ENCODE measurements at places on chromosomes 3 and 15. TPM values are rescaled to one million over a fixed set of nuclear protein-coding genes. Genes with fewer than 3 reads are reported as not detected.

DNA sequence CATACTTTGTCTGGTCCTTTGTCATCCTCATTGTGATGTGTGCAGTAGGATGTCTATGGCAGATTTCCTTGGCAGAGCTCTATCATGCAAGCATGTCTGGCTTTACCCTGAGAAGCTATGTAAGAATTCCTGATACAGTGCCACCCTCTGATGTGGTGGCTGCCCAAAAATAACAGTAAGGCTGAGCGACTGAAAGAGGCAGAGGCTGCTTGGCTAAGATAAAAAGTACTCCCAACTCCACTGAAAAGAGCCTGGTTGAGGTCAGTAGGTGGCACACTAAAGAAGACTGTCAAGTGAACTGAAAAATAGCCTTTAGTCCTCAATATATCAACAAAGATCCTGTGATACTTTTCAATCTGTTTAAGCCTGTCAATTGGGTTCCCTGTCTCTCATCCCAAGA, 31.7 kb downstream of the BTLA start:
- no peaks in the 10 kb centered on the region for H3K27me3 ChIP-seq
- DNase-seq: no peak
- no peak overlapping the region for H3K27ac ChIP-seq
- H3K36me3 ChIP-seq: no peaks in the 10 kb centered on the region
- no peak overlapping the region for H3K4me3 ChIP-seq
- no peaks in the 10 kb centered on the region for H3K4me1 ChIP-seq

The DAZL gene
- not detected for total RNA-seq

The FMN1 gene
- total RNA-seq: 5.3 TPM

The SERPINI2 gene
- 0.32 TPM for total RNA-seq

DNA sequence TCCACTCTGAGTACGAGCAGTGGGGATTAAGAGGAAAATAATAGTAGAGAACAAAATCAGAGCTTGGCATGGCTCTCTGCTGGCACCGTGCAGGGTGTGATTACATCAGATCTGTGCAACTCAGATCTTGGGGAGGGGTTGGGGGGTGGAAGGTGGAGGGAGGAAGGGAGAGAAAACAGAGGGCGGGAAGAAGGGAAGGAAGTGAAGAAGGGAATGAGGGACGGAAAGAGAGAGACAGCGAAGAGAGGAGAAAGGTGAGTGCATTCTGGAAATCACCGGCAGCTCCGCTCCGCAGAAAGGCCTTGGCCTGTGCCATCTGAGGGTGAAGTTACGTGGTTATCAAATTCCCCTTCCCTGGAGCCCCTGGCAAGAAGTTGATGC, 31.0 kb upstream of the ADAMTS17 start:
- no peaks in the 10 kb centered on the region for H3K36me3 ChIP-seq
- H3K27ac ChIP-seq: no peak overlapping the region
- DNase-seq: no peak
- no peak overlapping the region for H3K4me3 ChIP-seq
- H3K27me3 ChIP-seq: peaks cover 4% of the 10 kb centered on the region
- no peaks in the 10 kb centered on the region for H3K4me1 ChIP-seq

The XCR1 gene
- not detected for total RNA-seq

The LRCH3 gene
- total RNA-seq: 42.1 TPM

DNA sequence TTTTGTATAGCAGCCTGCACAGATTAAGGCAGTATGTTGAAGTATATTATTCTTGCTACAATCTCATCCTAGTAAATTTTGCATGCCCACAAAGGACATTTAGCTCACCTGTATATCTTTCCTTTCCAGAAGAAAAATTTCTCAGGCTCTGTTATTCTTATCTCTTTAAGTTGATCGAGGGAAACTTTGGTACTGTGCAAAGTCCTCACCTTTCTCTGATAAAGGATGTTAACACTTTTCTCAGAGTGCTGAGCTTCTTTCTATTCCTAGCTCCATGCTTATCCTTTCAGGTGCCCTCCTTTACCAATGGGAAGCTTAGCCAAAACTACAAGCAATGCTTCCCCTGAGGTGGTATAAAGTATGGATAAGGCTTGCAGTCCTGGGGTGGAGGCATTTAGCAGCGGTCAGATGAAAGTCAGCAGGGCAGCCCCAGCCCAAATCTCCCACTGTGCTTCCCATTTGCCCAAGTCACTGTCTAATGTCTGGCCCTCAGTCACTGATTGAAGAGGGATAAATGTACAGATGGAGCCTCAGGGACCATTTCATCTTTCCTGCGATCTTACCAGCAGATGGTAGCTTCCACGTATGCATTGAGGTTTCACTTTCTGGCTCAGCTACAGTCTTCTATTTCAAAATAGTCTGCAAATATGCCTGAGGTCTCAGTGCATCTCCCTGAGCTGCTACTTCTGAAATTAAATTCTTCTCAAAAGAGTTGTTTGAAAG, 127.8 kb upstream of the P2RY1 start:
- no peaks in the 10 kb centered on the region for H3K27me3 ChIP-seq
- no peaks in the 10 kb centered on the region for H3K4me1 ChIP-seq
- DNase-seq: no peak
- no peak overlapping the region for H3K27ac ChIP-seq
- H3K36me3 ChIP-seq: no peaks in the 10 kb centered on the region

DNA sequence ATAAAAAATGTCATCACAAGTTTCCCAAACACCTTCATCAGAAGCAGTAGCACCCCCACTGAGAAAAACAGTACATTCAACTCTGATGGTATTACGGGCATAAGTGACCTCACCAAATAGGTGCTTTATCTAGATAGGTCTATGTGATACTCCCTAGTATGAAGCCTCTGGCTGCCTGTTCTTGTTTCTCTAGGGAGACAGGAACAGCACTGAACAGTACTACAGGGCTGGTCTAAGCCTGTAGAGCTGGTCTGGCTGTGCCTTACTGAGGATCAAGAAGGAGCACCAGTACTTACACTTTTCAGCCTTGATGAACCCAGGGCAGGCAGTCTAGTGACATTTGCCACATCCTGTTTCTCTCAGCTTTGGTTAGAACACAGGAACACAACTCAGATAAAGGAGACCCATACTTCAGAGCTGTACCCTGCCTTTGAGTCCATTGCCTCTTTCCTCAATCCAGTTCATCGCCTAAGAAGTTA, 35.9 kb downstream of the OXNAD1 start:
- H3K27ac ChIP-seq: no peak overlapping the region
- H3K27me3 ChIP-seq: no peaks in the 10 kb centered on the region
- H3K36me3 ChIP-seq: no peaks in the 10 kb centered on the region

The TM4SF1 gene
- total RNA-seq: 28.9 TPM

The FBXO40 gene
- total RNA-seq: not detected

- no peaks in the 10 kb centered on the region for H3K27me3 ChIP-seq
- H3K4me1 ChIP-seq: no peaks in the 10 kb centered on the region
- no peak overlapping the region for H3K27ac ChIP-seq
- no peaks in the 10 kb centered on the region for H3K36me3 ChIP-seq
- DNase-seq: no peak
- no peak overlapping the region for H3K4me3 ChIP-seq
These were observed 32.4 kb upstream of the MME start for GRCh38 chr3:155047672-155048071.

GRCh38 chr3:75294124-75294523, 370.0 kb upstream of the FRG2C start:
- peak; percentile 8 for DNase-seq
- H3K4me1 ChIP-seq: no peaks in the 10 kb centered on the region
- H3K27me3 ChIP-seq: no peaks in the 10 kb centered on the region
- no peak overlapping the region for H3K4me3 ChIP-seq
- no peaks in the 10 kb centered on the region for H3K36me3 ChIP-seq
- H3K27ac ChIP-seq: no peak overlapping the region

The FETUB gene
- not detected for total RNA-seq

DNA sequence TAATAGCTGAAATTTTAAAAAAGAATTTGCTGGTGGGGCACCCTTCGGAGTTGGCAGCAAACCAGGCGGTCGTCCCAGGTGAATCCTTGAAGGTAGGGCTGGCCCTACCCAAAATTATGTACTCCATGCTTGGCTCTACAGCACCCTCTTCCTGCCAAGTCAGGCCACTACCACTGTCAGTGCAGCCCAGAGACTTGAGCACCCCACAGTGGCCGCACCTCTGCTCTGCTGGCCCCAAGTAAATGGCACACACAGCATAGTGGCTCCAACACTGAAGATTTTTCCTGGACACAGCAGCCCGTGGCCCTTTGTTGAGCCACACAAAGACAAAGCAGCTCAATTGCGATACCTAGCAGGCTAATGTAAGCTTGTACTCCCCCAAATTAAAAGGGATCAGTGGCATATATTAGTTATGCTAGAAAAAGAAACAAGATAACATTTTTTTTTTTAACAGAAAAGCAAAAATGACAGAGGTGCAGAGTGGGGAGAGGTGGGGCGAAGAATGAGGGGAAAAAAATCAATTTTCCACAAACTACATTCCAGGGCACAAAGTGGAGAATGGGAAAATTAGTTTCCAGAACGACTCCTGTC, 250.5 kb downstream of the UACA start:
- H3K4me1 ChIP-seq: peaks cover 18% of the 10 kb centered on the region
- H3K27me3 ChIP-seq: peaks cover 13% of the 10 kb centered on the region
- no peak overlapping the region for H3K4me3 ChIP-seq
- H3K36me3 ChIP-seq: no peaks in the 10 kb centered on the region
- DNase-seq: no peak

DNA sequence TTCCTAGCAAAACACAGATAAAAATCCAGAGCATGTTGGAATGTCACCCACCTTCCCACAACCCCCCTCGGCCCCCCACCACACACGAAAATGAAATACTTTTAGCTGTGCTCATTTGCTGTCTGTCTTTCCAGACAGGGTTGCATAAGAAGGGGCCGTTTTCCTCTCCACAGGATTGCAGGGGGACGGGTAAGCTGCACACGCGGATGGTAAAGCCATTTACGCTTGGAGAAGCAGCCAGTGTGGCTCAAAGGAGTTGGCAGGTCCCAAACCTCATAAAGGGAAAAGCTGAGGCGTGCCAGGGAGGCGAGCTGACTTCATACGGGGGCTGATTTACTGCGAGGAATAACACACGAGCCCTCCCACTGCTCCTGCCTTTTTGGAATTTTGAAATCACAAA, 47.4 kb upstream of the ITGA11 start:
- DNase-seq: peak; percentile 97
- H3K36me3 ChIP-seq: no peaks in the 10 kb centered on the region
- peaks cover 20% of the 10 kb centered on the region for H3K4me1 ChIP-seq

- no peak for DNase-seq
- no peaks in the 10 kb centered on the region for H3K4me1 ChIP-seq
- no peaks in the 10 kb centered on the region for H3K27me3 ChIP-seq
- no peaks in the 10 kb centered on the region for H3K36me3 ChIP-seq
- H3K4me3 ChIP-seq: no peak overlapping the region
- no peak overlapping the region for H3K27ac ChIP-seq
These were observed 403.0 kb downstream of the FOXP1 start for GRCh38 chr3:71180524-71180923.

The REC114 gene
- total RNA-seq: not detected

The FAIM gene
- 8.3 TPM for total RNA-seq

- H3K36me3 ChIP-seq: no peaks in the 10 kb centered on the region
- no peak overlapping the region for H3K4me3 ChIP-seq
- H3K4me1 ChIP-seq: no peaks in the 10 kb centered on the region
- H3K27ac ChIP-seq: no peak overlapping the region
These were observed 35.4 kb downstream of the RNU5B-1 start for GRCh38 chr15:65339920-65340319.

Data from astrocyte (in vitro differentiated cells and primary cell).